Vein endothelial cell (primary cell): ENCODE measurements at places on chromosomes 3 and 15. TPM values are rescaled to one million over a fixed set of nuclear protein-coding genes. Genes with fewer than 3 reads are reported as not detected.

Gene GOLGA8S
- not detected in 2 replicates for total RNA-seq

Gene AADACL2
- not detected in 2 replicates for total RNA-seq

Gene OXTR
- total RNA-seq, result 0.29 and 0.65 TPM in 2 replicates

Gene AADAC
- 0.33 and 0.86 TPM in 2 replicates for total RNA-seq

Gene UROC1
- total RNA-seq, result not detected in 2 replicates

Gene SUCNR1
- total RNA-seq, result 0.10 TPM in 1 of 2 replicates, not detected in the other
